Stimulated activated CD4-positive, alpha-beta T cell treated with anti-CD3 and anti-CD28 coated beads, TNF-alpha, amount 100 ng/mL, for 4 hours (primary cell): ENCODE measurements at places on chromosomes 3 and 15.

DNA sequence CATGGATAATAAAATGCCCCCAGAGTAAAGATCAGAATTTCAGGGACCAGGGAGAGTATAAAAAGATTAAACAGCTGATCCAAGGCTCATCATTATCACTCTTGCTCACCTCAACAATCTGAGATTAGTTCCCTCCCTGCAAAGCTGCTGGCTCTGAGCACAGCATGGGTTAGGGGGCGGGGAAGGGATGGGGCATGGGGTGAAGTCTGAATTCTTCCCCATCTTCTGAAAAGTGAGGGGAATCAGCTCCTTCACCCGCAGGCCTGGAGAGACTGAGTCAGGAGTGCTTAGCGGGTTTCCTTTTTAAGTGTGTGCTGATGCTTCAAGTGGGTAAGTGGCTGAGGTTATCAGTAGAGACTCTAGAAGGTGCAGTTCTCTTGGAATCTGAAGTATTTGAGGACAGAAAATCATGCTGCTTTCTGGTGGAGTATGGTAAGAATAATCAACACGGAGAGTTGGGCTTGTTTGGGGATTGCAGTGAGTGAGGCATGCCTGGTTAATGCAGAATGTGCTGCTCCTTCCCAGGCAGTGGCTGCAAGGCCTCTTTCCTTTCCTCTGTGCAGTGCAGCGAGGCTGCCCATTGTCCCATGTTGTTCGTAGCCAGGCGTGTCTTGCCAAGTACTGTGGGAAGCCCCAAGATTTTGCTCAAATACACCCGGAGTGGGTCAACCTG lies 59.2 kb upstream of the TRAK1 start:
- no peak for DNase-seq

DNA sequence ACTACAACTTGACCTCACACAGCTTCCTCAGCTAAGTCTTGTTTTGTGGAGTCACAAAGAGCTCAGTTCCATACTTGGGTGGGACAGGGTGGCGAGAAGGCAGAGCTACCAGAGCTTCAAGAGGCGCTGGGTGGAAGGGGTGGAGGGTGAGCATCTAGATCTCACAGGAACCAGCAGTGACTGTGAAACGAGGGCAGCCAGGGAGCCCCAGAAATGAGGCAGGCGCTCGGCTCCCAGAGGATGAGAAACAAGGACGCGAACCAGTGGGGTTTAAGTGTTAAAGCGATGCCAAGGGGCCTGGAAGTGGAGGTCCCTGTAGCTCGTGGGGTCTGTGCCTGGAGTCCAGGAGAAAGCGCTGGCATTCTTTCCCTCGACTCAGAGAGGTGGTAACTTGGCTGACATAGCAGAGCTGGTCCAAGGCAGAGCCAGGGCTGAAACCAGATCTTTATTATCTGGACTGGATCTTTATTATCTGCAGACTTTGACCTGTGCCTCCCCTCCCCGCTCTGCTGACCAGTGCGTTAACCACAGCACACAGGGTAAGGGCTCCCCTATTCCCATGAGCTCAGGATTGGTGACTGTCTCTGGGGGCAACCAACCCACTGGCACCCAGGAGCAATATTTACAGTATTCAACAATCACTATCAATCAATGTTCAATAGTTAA lies 26.2 kb upstream of the TRPM1 start:
- DNase-seq, result no peak

DNA sequence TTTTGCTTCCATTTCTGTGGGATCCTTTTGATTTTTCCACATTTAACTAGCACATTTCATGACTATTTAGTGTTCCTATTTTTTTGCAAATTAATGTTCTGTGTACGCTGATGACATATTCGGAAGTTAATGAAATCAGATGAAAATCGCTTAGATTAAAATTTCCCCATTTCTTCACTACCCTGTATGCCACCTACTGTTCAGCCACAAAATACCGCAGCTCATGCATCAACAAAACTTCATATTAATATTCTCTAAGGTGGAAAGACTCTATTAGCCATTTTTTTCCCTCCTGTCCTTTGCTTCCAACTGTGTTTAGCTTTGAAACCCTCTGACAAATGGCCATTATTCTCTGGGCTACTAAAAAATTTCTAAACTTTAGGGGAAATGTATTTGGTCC lies 300.6 kb downstream of the MECOM start:
- no peak for DNase-seq

DNA sequence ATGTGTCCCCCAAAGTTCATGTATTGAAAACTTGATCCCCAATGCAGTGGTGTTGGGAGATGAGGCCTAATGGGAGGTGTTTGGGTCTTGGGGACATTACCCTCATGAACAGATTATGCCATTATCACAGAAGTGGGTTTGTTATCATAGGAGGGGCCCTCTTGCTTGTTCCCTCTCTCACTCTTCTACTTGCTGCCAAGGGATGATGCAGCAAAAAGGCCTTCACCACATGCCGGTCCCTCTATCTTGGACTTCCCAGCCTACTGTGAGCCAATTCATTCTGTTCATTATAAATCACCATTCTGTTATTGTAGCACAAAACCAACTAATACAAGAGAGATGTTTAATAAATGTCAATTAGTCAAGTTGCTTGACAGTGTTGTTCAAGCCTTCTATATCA lies 47.2 kb downstream of the FAM227B start:
- DNase-seq, result no peak

GRCh38 chr15:70876011-70876410 lies 16.2 kb downstream of the THAP10 start:
- no peak for DNase-seq

- DNase-seq, result no peak
These were observed 37.4 kb downstream of the ACAA1 start for GRCh38 chr3:38099518-38099917.

- no peak for DNase-seq
These were observed 2.1 kb upstream of the ISY1 start for GRCh38 chr3:129162729-129163579.

DNA sequence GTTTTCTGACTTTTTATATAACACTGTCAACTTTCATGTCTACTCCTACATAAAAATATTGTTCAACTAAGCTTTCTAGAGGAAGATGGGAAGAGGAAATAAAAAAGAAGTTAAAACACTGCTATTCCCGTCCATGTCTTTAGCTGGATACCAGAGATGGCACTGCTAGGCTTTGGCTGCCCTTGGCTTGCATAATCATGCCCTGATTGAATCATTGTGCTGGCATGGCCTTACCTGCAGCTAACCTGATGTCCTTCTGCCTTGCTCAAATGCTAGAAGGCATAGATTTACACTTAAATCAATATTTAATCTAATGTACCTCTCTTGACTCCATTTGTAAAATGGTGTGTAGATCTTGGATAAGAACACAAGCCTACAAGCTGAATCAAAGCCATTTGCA lies 539.7 kb upstream of the IL12A start:
- DNase-seq, result no peak

GRCh38 chr15:45130291-45131000 lies 652 bp downstream of the DUOX1 start:
- no peak for DNase-seq

DNA sequence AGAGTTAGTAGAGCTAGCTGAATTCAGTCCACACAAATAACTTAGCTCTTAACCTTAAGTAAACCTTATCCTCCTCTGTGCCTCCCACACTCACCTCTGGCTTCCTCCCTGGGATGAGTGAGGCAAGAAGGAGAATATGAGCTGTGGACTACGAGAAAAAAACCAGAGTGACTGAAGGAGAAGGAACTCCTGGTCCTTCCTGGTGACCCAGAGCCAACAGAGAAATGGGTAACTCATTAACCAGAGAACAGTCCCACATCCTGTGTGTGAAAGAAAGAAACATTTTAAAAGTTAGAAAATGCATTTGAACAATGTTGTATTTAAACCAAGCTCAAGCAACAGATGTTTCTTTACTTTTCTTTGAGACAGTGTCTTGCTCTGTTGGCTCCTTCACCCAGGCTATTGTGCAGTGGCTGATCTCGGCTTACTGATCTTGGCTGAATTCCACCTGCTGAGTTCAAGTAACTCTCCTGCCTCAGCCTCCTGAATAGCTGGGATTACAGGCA lies 27.5 kb upstream of the FAM81A start:
- DNase-seq, result no peak

DNA sequence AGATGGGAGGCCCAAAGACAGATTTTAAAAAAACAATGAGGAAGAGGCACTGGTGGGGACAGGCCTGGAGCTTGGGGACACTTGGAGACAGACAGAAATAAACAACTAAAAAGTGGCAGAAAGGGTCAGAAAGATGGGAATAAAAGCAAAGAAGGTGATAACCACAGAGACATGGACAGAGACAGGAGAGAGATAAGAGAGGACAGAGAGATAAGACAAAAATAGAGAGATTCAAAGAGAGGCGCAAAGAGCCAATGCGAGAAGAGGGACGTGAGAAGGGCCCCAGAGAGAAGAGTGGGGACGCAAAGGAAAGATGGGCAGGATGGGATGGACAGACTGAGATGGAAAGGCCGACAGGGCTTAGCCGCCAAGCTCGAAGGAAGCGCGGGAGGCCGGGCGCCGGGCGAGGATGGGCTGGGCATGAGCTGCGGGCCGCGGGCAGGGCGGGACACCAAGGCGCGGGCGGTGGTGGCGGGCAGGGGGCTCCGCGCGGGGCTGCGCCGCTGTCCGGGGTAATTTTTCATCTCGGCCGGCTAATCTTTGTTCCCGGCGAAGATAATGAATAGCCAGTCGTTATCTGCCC lies 3.1 kb upstream of the GATA2 start:
- no peak for DNase-seq

DNA sequence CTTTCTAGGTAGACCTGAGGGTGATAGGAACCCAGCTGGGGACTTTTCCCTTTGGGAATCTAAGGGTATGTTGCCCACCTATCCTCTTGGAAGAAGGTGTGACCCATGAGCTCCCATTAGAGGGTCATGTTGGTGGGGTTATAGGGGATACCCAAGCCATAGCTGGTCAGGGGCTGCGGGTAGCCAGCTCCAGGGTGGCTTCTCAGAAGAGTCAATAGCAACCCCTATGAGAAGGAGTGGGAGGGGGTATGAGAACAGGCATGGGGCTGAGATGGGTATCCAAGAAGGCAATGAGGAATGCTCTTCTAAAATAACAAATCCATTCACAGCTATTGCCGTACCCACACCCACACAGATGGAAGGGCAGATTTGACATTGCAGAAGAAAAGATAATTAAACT lies 217.8 kb downstream of the UACA start:
- DNase-seq, result no peak

GRCh38 chr3:144771381-144771870 lies 799.8 kb downstream of the DIPK2A start:
- DNase-seq, result no peak

DNA sequence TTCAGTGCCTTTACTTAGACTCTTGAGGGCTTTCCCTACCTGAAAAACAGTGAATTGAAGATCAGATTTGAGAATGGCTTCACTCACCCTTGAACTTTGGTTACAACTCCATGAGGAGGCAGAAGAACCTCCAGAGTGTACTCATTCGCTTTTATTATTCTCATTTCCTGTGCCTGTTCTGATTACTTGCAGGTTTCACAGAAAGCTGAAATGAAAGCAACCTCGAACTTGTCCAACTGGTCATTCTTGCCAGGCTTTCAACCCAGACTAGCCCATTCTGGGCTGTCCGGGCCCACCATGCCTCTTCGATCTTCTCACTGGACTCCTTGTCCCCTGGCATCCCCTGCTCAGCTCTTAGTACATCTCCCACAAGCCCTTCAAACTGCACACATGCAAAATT lies 20.2 kb upstream of the THUMPD3 start:
- no peak for DNase-seq

DNA sequence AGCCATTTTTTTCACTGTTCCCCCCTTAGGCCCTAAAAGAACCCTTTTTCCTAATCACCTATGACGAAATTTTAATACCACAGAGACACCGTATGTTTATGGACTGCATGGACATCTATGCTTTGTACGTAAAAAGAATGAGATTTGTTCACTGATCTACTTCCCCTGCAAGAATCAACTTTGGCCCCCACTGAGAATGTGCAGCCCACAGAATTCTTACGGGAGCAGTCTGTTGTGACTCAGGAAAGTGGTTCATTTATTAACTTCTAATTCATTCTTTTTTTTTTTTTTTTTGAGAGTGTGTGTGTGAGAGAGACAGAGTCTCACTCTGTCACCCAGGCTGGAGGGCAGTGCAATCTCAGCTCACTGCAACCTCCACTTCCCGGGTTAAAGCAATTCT lies 17.6 kb downstream of the EIF4E3 start:
- DNase-seq, result no peak

DNA sequence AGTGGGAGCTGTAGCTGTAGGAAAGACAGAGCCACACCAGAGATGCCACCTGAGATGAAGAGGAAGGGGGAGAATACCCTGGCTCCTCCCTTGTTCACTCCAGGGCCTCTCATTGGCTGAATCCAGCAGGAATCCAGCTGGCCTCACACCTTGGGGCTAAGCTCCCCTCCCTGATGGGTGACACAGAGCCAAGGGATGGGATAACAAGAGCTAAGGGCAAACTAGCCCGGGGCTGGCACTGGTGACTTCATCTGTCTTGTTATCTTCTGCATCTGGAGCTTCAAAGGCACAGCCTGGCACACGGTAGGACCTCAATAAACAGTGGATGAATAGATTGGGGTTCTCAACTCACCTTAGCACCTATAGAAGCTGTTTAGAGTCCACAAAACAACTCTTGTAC lies 13.8 kb upstream of the GATA2 start:
- DNase-seq, result no peak

- no peak for DNase-seq
These were observed 5.8 kb upstream of the PSTPIP1 start for GRCh38 chr15:76988867-76989780.

GRCh38 chr15:76200083-76200465 lies 111.2 kb downstream of the ETFA start:
- DNase-seq, result no peak

DNA sequence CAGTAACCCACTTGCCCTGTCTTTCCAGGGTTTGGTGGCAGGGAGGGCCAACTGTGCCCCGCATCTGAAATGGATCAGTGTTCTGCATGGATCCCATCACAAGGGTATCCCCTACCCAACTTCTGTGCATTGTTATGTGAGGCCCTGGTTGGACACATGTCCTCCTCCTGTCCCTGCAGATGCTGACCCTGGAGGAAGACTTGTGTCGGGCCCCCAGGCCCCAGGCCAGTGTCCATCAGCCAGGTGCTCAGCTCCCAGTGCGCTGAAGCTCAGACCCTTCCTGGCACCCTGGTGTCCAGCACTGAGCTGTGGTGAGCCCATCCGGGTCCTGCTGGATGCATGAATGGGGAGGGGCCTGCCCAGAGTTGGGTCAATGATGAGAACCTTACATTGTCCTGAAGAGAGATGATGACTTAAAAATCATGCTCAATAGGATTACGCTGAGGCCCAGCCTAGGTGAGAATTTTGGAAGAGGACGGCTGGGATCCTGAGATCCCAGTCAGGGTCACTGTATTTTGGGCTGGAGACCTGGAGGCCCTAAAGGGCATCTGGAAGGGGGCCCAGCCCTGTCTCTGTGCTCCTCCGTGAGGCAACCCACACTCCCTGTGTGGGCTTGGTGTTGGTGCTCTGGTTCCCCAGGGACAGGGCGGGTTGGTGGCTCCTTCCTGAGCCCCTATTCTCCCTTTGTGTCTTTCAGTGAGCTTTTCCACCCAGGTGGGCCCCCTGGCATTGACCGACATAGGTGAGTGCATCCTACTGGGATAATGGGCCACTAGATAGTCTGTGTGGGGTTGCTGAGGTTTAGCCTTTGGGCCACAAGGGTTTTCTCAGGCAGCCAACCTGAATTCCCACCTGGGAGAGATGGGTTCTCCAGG lies 199.1 kb downstream of the UBE3A start:
- DNase-seq, result no peak

GRCh38 chr3:184604039-184604601 lies 42.5 kb downstream of the EPHB3 start:
- no peak for DNase-seq
